ENCODE measurements at places on chromosomes 4 and X.

DNA sequence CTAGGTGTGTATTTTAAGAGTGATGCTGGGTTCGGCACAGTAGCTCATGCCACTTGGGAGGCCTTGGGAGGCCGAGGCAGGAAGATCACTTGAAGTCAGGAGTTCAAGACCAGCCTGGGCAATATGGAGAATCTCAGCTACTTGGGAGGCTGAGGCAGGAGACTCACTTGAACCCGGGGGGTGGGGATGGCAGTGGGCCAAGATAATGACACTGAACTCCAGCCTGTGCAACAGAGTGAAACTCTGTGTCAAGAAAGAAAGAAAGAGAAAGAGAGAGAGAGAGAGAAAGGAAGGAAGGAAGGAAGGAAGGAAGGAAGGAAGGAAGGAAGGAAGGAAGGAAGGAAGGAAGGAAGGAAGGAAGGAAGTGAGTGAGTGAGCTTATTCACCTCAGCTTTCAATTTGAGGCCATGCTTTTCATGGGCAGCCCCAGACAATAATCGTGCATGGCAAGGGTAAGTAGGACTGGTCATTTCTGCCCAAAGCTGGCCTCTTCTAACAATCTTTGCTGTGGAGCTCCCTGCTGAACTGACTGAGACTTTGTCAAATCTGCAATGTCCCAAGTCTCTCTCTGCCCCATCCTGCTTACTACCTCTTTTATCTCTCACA, 42.5 kb upstream of the ELF2 start:
- H3K27me3 ChIP-seq = peaks cover 5% of the 10 kb centered on the region
- peaks cover 15% of the 10 kb centered on the region for H3K4me1 ChIP-seq
- no peak overlapping the region for H3K27ac ChIP-seq
- no peak overlapping the region for H3K4me3 ChIP-seq
- no peaks in the 10 kb centered on the region for H3K36me3 ChIP-seq

- no peak overlapping the region for H3K27ac ChIP-seq
- no peaks in the 10 kb centered on the region for H3K36me3 ChIP-seq
- H3K4me1 ChIP-seq = no peaks in the 10 kb centered on the region
- peak; percentile 41 for DNase-seq
- no peak overlapping the region for H3K4me3 ChIP-seq
- H3K27me3 ChIP-seq = no peaks in the 10 kb centered on the region
Observed at GRCh38 chr4:25439918-25440477, 62.9 kb downstream of the ANAPC4 start.

- no peaks in the 10 kb centered on the region for H3K36me3 ChIP-seq
- DNase-seq = no peak
- H3K27me3 ChIP-seq = no peaks in the 10 kb centered on the region
- no peak overlapping the region for H3K4me3 ChIP-seq
- no peaks in the 10 kb centered on the region for H3K4me1 ChIP-seq
- H3K27ac ChIP-seq = no peak overlapping the region
Observed at GRCh38 chrX:138058931-138059330, 493.0 kb downstream of the ZIC3 start.

DNA sequence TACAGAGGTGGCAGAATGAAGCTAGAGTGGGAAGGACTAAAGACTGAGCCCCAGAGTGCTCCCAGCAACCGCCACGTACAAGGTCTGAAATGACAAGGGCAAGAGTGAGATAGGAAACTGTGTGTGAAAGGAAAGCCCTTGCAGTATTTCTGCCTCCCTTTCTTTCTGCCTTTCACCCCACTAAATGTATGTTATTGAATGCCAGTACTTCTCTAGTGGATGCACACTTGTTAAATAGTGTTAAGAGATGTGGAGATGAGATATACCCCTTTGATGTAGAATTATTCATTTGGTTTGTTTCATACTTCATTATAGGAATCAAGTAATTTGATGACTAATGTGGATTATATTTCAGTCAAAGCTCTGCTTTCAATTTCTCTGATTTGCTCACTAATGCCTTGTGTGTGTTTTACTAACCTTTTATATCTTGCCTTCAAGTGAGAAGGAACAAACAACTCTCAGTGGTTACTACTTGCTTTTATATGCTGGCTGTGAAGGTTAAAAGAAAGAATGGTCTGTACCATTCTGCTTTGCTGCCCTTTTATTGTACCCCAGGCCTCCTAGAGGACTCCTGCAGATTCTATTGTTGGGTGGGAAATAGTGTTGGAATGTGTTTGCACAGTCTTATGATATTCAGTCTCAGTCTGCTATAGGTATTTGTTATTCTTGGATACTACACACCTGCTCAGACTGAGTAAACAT, 8.0 kb upstream of the ANXA3 start:
- H3K27ac ChIP-seq = no peak overlapping the region
- H3K36me3 ChIP-seq = no peaks in the 10 kb centered on the region
- DNase-seq = no peak

- H3K4me1 ChIP-seq = peaks cover 6% of the 10 kb centered on the region
- no peaks in the 10 kb centered on the region for H3K36me3 ChIP-seq
- DNase-seq = no peak
- peaks cover 3% of the 10 kb centered on the region for H3K27me3 ChIP-seq
- H3K27ac ChIP-seq = no peak overlapping the region
Observed at GRCh38 chr4:184838249-184839074, 12.7 kb upstream of the ACSL1 start.

DNA sequence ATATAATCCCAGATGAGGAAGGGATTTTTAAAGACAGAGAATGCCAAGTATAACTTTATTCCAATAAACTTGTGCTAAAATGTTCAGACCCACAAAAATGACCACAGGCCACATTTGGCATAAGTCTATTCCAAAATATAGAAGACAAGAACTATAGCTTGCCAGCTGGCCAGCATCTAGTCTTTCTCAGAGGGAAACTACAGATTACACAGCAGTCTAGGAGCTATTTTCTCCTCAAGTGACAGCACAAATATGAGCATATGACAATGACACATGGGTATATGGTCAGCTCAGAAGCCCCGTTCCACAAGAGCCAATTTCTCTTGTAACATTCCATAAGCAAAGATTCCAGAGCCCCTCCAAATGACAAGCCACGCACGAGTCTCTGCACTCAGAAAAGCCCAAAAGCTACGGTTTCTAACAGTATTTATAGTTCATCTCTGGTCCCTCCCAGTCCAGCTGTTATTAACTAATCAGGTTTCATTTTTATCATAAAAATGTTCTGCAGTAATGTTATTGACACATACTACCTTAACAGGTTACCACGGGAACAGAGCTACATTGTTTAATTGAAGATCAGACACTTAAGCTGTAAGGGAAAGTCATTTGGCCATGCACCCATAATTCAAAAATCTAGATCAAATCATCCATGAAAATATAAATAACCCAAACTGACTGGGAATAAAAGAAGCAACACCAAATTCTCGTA, 70.3 kb downstream of the RAB28 start:
- H3K4me3 ChIP-seq = no peak overlapping the region
- DNase-seq = no peak
- no peaks in the 10 kb centered on the region for H3K27me3 ChIP-seq

DNA sequence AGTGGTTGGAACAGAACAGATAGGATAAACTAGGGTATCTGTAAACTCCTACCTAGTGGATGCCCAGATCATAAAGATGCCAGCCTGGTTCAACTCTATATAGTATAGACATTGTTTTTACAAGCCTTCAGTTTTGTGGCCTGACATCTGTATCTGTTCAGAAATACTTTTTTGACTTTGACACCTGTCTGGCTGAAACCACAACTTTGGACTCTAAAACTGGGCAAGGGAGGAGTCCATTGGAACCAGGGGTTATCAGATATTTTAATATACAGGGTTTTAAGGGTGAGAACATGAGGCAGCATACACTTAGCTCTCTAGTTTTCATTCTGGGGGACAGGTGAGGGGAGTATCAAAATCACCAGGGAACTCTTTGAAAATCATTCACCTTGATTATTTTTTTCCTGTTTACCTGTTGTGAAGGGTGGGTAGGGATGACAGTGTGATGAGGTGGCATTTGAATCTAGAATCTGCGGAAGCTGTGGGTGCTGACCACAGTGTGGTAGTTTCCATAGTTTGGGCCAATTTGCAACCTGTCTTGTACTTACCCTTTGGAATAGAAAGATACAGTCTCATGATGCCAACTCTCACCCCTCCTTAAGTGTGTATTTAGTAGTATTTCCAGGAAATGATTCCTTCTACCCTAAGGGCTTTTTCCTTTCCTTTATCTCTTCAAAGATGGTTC, 20.6 kb downstream of the GAB1 start:
- H3K4me1 ChIP-seq = peaks cover 18% of the 10 kb centered on the region
- no peak overlapping the region for H3K4me3 ChIP-seq
- peaks cover 17% of the 10 kb centered on the region for H3K27me3 ChIP-seq
- H3K36me3 ChIP-seq = no peaks in the 10 kb centered on the region
- no peak for DNase-seq
- no peak overlapping the region for H3K27ac ChIP-seq

- H3K27ac ChIP-seq = no peak overlapping the region
- H3K4me1 ChIP-seq = peaks cover 12% of the 10 kb centered on the region
- no peak for DNase-seq
- no peak overlapping the region for H3K4me3 ChIP-seq
- peaks cover 2% of the 10 kb centered on the region for H3K27me3 ChIP-seq
Observed at GRCh38 chr4:10051517-10052135, 30.3 kb upstream of the SLC2A9 start.

- H3K27me3 ChIP-seq = no peaks in the 10 kb centered on the region
- H3K36me3 ChIP-seq = peaks cover 56% of the 10 kb centered on the region
- no peak overlapping the region for H3K4me3 ChIP-seq
- DNase-seq = no peak
- H3K4me1 ChIP-seq = peaks cover 4% of the 10 kb centered on the region
Observed at GRCh38 chr4:143199503-143199902, 14.8 kb downstream of the USP38 start.

DNA sequence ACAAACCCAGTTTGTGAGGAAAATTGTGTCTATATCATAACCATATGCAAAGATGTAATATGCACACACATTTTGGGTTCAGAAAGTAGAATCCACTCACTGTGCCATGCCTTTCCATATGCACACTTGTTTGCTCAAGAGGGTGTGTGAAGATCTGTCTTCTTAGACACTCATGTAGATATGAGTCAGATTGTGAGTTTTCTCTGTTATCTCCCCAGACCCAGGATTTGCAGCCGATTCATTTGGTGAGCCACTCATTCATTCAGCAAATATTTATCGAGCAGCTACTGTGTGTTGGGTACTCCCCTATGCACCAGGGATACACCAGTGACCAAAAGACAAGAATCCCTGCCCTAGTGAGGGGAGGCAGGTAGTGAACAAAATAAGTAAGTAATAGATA, 81.5 kb downstream of the CLCN5 start:
- no peaks in the 10 kb centered on the region for H3K36me3 ChIP-seq
- no peaks in the 10 kb centered on the region for H3K27me3 ChIP-seq
- no peak overlapping the region for H3K4me3 ChIP-seq
- H3K4me1 ChIP-seq = peaks cover 5% of the 10 kb centered on the region
- H3K27ac ChIP-seq = no peak overlapping the region
- no peak for DNase-seq

All from T-helper 2 cell treated with Interferon-gamma antibody and Interleukin-4, amounts not matched to agents 5 μg/mL and 100 μg/mL, for 36 hours (primary cell).